Osteoblast (primary cell): ENCODE measurements at places on chromosomes 7 and 10. TPM values are rescaled to one million over a fixed set of nuclear protein-coding genes. Genes with fewer than 3 reads are reported as not detected.
A peak's percentile ranks its signal among the peaks of the same experiment; 100 is the strongest.

DNA sequence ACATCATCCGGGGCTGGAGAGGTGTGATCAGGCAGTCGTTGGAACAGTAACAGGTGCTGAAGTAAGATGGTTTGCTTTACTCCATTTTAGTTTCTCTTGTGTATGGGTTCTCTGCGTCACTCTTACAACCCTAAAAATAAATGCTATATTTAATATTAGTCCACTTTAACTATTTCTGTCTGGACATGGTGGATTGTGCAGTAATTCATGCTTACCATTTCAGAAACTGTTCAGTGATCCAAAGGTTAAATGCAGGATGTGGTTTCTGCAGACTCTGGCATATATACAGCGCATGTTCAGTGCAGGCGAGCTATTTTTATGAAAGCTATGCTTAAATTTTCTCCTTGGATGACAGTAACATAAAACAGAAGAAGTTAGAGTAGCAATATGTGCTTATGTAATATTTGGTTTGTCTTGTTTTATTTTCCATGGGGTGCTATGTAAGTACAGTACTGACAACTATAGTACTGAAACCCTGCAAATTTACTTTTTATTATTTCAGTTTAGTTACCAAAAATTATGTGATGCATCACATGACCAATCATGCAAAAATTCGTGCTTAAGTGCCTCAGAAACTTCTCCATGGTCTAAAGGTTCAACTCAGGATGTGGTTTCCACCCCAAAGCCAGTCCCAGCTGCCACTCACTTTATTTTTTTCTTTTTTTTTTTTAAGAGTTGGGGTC lies 46.6 kb upstream of the GRID1 start:
- peak; percentile 49 for DNase-seq

DNA sequence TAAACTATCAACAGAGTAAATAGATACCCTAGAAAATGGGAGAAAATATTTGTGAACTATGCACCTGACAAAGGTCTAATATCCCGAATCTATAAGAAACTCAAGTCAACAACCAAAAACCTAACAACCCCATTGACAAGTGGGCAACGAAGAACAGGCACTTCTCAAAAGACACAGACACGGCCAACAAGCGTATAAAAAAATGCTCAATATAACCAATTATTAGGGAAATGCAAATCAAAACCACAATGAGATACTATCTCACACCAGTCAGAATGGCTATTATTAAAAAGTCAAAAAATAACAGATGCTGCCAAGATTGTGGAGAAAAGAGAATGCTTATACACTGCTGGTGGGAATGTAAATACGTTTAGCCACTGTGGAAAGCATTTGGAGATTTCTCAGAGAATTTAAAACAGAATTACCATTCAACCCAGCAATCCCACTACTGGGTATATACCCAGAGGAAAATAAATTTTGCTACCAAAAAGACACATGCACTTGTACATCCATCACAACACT lies 63.2 kb upstream of the CAV2 start:
- no peak for DNase-seq

DNA sequence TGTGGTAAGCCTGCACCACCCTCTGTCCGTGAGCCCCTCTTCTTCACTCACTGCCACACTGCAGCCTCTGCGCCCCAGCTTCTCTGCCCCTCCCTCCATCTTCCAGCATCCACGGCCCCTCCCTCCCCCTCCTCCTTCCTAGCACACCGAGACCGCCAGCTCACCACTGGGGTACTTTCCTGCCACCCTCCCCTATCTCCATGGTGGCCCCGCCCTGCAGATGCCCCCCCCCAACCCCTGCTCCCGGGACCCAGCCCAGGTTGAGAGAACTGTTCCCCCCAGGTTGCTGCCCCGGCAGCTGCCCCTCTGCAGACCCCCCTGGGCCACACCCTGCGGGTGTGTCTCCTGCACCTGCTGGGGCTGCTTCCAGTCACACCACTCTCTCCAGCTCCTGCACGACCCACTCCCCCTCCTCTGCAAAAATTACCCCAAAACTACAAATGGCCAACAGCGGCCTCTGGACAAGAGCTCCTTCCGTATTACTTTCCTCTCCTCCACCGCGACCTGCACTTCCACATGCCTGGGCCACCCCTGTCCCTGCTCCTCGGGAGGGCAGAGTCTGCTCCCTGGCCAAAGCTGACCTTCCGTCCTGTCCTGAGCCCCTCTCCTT lies 209.2 kb upstream of the PPP2R2D start:
- no peak for DNase-seq

EMX2 gene
- 0.88 and 1.4 TPM in 2 replicates for total RNA-seq

WDR86 gene
- 8.5 and 15.6 TPM in 2 replicates for total RNA-seq

LZTS2 gene
- 117 and 127 TPM in 2 replicates for total RNA-seq
